Diencephalon (tissue), 1 donor: ENCODE measurements at places on chromosomes 7 and 10. TPM values are rescaled to one million over a fixed set of nuclear protein-coding genes. Genes with fewer than 3 reads are reported as not detected.

Gene FZD8
- 12.2 TPM for total RNA-seq

Gene ZPBP
- 0.92 TPM for total RNA-seq

Gene TAS2R5
- 1.8 TPM for total RNA-seq

Gene VPS37D
- total RNA-seq: 24.0 TPM

Gene JCAD
- 27.7 TPM for total RNA-seq

Gene CTNNA3
- 9.7 TPM for total RNA-seq

Gene SLC13A4
- 18.9 TPM for total RNA-seq

Gene VSTM2A
- total RNA-seq: 200 TPM

Gene HSPA12A
- total RNA-seq: 41.1 TPM

Gene AKR1D1
- total RNA-seq: not detected

Gene CCL24
- total RNA-seq: not detected

Gene WNT8B
- total RNA-seq: 0.69 TPM

Gene EIF5AL1
- 0.23 TPM for total RNA-seq

Gene TMEM178B
- total RNA-seq: 126 TPM

Gene THNSL1
- total RNA-seq: 19.4 TPM

Gene FAS
- 2.5 TPM for total RNA-seq

Gene EEF1AKMT2
- 36.7 TPM for total RNA-seq

Gene CCDC6
- 46.8 TPM for total RNA-seq

Gene ALOX5
- 3.2 TPM for total RNA-seq

Gene IDI2
- not detected for total RNA-seq

Gene TAS2R3
- total RNA-seq: 4.6 TPM

Gene FXYD4
- total RNA-seq: not detected

Gene TMEM176A
- total RNA-seq: 1.2 TPM

Gene ZNF746
- total RNA-seq: 19.6 TPM

Gene CFTR
- total RNA-seq: 1.4 TPM
